ENCODE measurements at places on chromosomes 12 and 14. TPM values are rescaled to one million over a fixed set of nuclear protein-coding genes. Genes with fewer than 3 reads are reported as not detected.

DNA sequence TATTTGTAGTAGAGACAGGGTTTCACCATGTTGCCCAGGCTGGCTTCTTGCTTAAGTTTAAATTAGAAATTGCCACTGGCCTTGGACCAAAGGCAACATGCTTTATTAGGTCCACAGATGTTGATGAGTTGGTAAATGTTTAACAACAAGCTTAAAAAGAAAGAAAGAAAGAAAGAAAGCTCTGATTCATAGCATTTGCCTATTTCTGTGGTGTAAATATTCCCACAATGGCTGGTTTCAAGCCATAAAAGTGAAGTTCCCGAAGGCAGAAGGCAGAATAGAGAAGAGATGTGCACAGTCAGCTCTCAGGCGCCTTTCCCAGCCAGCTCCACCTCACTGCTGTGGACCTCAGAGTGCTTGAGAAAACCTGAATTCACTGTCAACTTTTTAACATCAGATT lies 26.4 kb downstream of the KCNK13 start:
- no peak for DNase-seq
- H3K27ac ChIP-seq: no peak overlapping the region
- no peaks in the 10 kb centered on the region for H3K36me3 ChIP-seq
- no peaks in the 10 kb centered on the region for H3K4me1 ChIP-seq
- H3K27me3 ChIP-seq: no peaks in the 10 kb centered on the region

ANO4 gene
- total RNA-seq: not detected

DNA sequence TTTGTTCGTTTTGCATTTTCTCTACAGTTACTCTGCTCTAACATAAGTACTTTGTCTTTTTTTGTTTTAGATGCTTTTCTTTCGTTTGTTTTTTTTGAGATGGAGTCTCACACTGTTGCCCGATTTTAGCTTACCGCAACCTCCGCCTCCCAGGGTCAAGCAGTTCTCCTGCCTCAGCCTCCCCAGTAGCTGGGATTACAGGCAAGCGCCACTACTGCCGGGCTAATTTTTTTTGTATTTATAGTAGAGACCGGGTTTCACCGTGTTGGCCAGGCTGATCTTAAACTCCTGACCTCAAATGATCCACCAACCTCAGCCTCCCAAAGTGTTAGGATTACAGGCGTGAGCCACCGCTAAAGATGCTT lies 2.7 kb downstream of the DIP2B start:
- H3K36me3 ChIP-seq: no peaks in the 10 kb centered on the region
- no peak overlapping the region for H3K4me3 ChIP-seq
- H3K27ac ChIP-seq: no peak overlapping the region
- no peak for DNase-seq
- peaks cover 55% of the 10 kb centered on the region for H3K4me1 ChIP-seq

DNA sequence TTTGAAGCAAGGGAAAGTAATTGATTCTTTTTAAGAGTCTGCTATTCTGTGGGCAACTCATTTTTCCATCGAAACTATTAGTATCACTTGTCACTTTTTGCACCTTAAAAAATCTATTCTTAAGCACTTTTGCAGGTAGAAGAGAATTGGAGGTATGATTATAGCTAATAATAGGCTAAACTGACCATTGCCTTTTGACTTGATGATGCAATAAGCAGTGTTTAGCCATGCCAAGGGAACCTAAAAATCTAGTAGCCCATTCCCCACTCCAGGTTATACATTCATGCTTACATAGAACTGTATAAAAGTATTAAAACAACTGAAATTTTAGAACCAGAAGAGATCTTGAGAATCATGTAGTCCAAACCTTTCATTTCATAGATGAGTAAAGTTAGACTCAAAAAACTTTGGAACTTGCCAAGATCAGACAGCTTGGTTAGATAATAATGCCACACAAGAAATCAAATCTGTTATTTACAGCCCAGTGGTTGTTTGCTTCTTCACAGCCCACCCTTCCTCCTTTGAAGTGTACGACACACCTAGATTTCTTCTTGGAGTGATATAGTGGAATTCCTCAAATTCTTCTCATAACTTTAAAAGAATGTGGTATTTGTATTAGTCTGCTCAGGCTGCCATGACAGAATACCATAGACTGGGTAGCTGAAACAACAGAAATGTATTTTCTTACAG lies 21.7 kb upstream of the GARIN2 start:
- no peak overlapping the region for H3K27ac ChIP-seq
- no peaks in the 10 kb centered on the region for H3K27me3 ChIP-seq
- no peak overlapping the region for H3K4me3 ChIP-seq
- DNase-seq: no peak
- H3K36me3 ChIP-seq: peaks cover 6% of the 10 kb centered on the region
- H3K4me1 ChIP-seq: no peaks in the 10 kb centered on the region

TMTC1 gene
- 26.8 TPM for total RNA-seq

GRCh38 chr12:79006306-79006705 lies 141.7 kb downstream of the SYT1 start:
- H3K27me3 ChIP-seq: no peaks in the 10 kb centered on the region
- H3K4me1 ChIP-seq: no peaks in the 10 kb centered on the region
- DNase-seq: no peak
- no peak overlapping the region for H3K27ac ChIP-seq
